ENCODE measurements at places on chromosomes 12 and 14.

GRCh38 chr12:51653431-51653830 is 62.4 kb downstream of the SCN8A start:
- H3K36me3 ChIP-seq: no peaks in the 10 kb centered on the region
- H3K4me3 ChIP-seq: no peak overlapping the region
- H3K27me3 ChIP-seq: peaks cover 33% of the 10 kb centered on the region
- no peaks in the 10 kb centered on the region for H3K4me1 ChIP-seq
- H3K27ac ChIP-seq: no peak overlapping the region
- no peak for DNase-seq

GRCh38 chr12:80559766-80560165 is 115.7 kb downstream of the PTPRQ start:
- H3K4me3 ChIP-seq: no peak overlapping the region
- no peak overlapping the region for H3K27ac ChIP-seq
- H3K4me1 ChIP-seq: no peaks in the 10 kb centered on the region
- H3K36me3 ChIP-seq: no peaks in the 10 kb centered on the region
- no peak for DNase-seq

DNA sequence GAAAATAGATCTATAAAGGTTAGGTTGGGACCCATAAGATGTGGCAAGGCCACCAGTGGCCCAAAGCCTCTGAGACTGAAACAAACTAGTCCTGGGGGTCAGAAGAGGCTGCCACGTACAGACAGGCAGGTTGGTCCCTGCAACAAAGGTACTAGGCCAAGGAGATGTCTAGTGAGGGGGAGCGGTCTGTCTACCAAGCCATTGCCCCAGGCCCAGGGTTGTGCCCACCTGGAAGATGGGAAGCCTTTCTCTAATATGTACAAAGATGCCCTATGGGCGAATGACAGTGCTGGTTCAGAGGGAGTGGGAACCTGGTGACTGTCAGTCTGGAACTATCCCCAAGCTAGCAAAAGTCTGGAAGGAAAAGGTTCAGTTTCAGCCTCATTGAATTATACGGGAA is 233.2 kb downstream of the RBM19 start:
- H3K36me3 ChIP-seq: no peaks in the 10 kb centered on the region
- peaks cover 3% of the 10 kb centered on the region for H3K27me3 ChIP-seq
- no peak overlapping the region for H3K27ac ChIP-seq
- no peak overlapping the region for H3K4me3 ChIP-seq
- DNase-seq: no peak
- no peaks in the 10 kb centered on the region for H3K4me1 ChIP-seq

GRCh38 chr14:64410084-64410774 is 22.1 kb downstream of the MTHFD1 start:
- H3K36me3 ChIP-seq: peaks cover 34% of the 10 kb centered on the region
- H3K4me3 ChIP-seq: no peak overlapping the region
- H3K27ac ChIP-seq: no peak overlapping the region
- H3K27me3 ChIP-seq: no peaks in the 10 kb centered on the region
- H3K4me1 ChIP-seq: peaks cover 25% of the 10 kb centered on the region
